Stimulated activated CD4-positive, alpha-beta T cell treated with anti-CD3 and anti-CD28 coated beads, TNF-alpha, amount 100 ng/mL, for 1 hour (primary cell): ENCODE measurements at places on chromosomes 6 and 20.

DNA sequence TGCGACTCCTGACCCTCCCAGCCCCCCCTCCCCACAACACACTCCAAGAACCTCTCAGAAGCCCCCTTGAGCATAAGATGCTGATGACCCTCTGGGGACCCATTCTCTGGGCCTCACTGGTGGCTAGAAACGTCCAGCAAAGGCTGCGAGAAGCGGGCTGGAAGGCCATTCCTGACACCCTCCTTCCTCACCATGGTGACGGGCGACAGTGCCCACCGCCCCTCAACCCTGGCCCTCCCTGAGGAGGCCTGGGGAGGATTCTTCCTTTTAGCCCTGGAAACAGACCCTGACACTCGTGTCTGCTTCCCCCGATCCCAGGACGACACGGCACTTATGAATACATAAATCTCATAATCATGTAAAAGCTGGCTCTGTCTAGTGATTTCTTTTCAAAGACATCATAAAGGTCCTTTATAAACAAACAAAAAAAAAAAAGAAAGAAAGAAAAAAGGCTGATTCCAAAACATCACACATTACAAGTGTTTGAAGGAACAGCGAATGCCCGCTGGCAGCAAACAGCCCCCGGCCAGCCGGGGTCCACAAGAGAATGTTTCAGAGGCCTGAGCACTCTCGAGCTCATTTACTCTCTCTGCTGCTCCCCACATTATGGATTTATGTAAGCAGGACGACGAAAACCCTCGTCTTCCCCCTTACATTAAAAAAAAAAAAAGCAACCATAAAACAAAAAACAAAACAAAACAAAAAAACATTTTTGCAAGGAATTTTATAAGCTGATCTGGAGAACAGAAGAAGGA, 40.7 kb downstream of the PREX1 start:
- no peak for DNase-seq

DNA sequence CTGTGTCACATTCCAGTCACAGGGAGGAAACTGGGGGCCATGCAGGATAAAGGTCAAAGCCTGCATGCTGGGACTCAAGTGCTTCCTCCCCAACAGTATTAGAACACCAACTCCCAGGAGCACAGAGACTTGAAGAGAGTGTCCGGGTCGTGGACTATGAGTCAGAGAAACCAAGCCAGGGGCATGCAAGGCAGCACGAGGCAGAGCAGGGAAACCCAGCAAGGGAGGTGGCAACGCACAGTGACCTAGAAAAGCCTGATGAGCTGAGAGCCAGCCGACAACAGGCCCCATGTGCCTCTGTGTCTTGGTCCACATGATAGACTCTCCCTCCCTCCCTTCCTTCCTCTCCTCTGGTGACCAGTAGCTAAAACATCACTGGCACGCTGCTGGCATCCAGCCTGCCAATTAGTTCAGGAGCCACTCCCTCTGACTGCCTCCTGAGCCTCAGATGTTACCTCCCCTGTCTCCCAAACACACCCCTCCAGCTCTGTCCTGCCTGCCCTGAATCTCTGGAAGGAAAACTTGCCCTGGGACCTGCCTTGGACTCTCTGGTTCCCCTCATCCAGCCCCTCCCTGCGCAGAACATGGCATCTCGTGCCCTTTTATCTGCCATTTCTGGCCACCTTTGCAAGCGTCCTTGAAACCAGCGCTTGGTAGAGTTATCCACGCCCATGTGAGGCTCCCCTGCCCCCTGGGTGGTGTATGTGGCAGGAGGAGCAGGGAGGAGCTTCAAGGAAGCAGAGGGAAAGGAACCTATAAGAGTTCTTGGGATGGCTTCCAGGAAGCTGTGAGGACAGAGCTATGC, 16.2 kb upstream of the RNF39 start:
- DNase-seq: no peak

DNA sequence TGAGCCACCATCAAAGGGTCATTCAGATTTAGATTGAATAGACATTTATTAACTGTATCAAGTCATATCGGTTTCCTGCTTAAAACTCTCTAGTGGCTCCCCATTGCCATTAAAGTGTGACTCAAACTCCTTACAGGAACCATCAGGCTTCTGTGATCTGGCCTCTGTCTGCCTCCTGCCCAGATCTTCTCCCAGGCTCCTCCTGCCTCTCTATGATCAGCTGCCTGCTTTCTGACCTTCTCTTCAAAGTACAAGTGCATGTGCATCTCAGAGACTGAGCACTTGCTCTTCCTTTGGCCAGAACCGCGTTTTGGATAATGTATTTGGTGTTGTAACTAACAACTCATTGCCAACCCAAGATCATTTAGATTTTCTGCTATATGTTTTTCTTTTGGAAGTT, 52.7 kb downstream of the IL20RA start:
- DNase-seq: no peak

DNA sequence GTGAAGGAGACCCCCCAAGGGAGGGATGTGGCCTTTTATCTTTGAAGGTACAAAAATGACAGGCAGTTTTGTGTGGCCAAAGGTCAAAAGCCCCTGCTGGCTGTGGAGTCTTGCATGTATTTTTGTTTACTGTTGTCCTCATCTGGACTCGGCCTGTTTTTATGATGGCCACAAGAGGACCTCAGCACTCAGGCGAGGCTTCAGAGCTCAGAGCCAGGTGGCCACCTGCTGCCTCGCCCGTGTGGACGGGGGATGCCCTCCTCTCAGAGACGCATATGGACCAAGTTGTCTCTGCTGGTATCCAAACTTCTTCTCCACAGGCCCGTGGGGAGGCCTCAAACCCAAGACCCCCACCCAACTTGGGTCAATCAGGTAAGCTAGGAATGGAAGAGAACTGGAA, 118.2 kb downstream of the DACT2 start:
- DNase-seq: no peak

DNA sequence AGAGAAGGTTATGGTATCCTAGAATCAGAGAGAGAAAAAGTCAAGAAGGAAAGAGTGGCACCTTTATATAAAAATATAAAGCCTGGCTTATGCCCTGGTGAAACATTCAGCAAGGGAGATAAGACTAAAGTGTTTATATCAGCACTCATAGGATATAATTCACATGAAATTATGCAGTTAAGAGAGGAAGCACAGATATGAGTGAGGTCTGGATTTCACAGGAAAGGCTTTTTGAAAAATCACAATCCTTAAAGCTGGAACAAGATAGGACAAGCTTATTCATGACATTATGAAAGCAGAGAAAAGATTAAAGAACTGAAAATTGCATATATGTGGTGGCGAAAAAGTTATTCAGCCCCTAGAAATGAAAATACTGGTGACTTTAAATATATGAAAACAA, 181.2 kb upstream of the FLRT3 start:
- DNase-seq: no peak

DNA sequence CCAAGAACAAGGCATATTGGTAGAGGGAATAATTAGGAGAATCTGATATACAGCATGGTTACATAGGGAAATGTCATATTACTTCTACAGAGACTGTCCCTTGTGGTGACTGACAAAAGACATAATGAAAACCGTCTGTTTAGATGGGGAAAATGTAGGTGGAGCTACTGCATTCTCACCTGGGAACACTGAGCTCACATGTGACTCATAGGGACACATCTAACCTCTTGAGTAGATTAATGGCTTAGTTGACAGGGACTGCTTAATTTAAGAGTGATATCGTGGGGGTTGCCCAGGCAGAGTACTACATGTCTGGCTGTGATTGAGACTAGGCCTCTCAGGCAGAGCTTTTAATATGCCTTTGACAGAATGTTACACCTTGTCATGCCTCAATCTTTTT, 235.3 kb upstream of the ZFP64 start:
- no peak for DNase-seq

DNA sequence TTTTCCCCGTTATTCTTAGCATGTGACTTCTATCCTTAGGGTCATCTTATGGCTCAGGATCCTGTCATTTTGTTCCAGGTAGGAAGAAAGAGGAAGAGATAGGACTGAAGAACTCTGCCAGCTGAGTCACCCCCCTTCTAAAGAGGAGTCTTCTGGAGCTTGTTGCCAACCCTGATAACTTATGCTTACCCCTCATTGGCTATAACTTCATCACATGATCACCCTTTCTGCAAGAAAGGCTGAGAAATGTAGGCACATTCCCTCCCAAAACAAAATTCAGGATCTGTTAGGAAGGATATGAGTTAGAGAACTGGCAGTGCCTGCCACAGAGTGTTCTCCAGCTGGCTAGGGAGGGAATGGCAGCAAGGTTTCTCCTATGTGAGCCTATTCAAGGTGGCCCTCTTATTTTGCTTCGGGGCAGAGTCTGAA, 35.6 kb downstream of the ARFGEF2 start:
- DNase-seq: no peak

DNA sequence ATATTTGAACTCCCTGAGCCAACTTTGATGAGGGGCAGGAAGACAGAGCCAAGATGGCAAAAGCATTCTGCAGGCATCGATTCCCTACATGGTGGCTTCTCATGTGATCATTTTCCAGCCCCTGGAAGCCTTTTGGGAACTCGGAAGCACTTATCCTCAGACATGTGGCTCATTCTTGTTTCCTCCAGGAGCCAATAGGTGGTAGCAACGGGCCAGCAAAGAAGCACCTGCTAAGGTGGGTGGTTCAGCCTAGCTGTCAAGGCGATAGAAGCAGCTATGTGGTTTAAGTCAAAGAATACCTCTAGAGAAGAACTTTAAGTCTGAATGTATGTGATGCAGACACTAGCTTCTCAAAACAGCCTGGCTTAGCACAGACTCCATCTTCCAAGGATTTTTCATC, 64.9 kb upstream of the PAX1 start:
- no peak for DNase-seq

DNA sequence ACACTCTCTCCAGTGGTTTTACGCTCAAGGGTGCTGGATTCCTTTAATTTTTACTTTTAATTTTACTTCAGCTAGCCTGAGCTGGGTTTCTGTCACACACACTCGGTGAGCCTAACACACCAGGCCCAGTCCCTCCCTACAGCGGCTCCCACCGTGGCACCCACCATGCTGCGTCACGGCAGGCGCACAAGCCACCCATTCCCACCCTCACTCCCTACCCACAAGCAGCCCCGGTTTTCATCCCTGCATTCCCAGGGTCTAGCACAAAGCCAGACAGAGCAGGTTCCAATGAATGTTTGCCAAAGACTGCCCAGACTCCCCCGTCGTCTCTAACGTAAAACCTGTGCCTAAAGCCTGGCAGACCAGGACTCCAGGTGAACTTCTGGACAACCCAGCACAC, 50.3 kb downstream of the MYH7B start:
- DNase-seq: no peak

GRCh38 chr6:36339146-36339545, 2.5 kb upstream of the BNIP5 start:
- no peak for DNase-seq

GRCh38 chr6:82870582-82871172, 195.0 kb downstream of the UBE3D start:
- no peak for DNase-seq

DNA sequence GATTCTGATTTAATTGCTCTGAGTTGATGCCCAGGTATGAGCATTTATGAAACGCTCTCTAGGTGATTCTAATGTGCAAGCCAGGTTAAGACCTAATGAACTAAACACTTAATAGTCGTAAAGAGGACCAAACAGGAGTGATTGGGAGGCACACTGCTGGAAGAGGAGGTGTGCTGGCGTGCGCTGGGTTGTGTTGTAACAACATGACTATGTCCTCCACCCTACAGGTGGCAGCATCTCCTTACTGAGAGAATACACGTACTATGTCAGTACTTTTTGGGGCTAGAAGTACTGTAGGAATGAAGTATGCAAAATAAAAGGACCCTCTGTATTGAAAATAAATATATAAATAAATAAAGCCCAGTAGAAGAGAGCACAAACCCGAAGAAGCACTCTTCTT, 11.9 kb downstream of the C6orf89 start:
- no peak for DNase-seq

DNA sequence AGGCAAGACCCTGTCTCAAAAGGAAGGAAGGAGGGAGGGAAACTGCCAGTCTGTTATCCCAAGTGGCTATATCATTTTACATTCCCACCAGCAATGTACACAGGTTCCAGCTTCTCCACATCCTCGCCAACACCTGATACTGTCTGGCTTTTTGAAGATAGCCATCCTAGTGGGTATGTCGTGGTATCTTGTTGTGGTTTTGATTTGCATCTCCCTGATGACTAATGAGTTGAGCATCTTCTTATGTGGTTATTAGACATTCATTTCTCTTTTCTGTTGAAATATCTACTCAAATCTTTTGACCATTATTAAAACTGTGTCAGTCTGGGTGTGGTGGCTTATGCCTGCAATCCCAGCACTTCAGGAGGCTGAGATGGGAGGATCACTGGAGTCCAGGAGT, 47.9 kb upstream of the ARID1B start:
- no peak for DNase-seq

- DNase-seq: no peak
Measured at GRCh38 chr6:88120635-88121034, 45.5 kb downstream of the CNR1 start.

GRCh38 chr6:4059115-4059777, 19.7 kb downstream of the FAM217A start:
- no peak for DNase-seq

DNA sequence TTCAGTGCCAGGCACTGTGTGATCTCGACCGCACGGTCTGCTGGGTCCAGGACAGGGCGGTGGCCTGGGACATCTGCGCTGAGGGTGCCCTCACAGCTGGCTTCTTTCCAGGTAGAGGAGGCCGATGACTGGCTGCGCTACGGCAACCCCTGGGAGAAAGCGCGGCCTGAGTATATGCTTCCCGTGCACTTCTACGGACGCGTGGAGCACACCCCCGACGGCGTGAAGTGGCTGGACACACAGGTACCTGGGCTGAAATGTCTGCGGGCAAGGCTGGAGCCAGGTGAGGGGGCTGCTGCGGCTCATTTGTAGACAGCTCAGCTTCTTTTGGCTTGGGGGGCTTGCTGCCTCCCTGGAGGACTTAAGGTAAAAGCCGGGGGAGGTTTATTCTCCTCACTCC, 26.6 kb downstream of the PYGB start:
- no peak for DNase-seq

DNA sequence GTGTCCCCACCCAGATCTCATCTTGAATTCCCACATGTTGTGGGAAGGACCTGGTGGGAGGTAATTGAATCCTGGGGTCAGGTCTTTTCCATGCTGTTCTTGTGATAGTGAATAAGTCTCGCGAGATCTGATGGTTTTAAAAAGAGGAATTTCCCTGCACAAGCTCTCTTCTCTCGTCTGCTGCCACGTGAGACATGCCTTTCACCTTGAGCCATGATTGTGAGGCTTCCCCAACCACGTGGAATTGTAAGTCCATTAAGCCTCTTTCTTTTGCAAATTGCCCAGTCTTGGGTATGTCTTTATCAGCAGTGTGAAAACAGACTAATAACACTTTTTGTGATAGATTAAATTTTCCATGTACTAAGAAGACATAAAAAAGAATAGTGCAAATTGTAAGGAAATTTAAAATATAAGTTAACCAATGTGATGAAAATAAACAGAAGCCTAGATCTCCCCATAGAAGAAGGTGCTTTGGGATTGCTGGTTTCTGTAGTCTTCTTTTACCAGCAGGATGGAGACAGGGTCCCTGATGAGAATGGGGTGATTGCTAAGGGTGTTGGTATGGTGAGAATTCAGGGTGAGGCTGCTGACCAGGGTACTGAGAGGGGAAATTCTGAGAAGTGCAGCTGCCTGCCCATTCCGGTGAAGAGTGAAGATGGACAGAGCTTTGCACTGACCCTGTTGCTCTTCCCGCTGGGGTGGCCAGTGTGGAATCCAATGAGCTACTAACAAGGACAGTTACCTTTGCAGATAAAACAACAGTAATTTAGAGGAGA, 50.7 kb downstream of the BMP2 start:
- DNase-seq: no peak

- no peak for DNase-seq
Measured at GRCh38 chr20:3135507-3136070, 24.1 kb downstream of the FASTKD5 start.
